ENCODE measurements at places on chromosomes 4 and X.
A peak's percentile ranks its signal among the peaks of the same experiment; 100 is the strongest.

DNA sequence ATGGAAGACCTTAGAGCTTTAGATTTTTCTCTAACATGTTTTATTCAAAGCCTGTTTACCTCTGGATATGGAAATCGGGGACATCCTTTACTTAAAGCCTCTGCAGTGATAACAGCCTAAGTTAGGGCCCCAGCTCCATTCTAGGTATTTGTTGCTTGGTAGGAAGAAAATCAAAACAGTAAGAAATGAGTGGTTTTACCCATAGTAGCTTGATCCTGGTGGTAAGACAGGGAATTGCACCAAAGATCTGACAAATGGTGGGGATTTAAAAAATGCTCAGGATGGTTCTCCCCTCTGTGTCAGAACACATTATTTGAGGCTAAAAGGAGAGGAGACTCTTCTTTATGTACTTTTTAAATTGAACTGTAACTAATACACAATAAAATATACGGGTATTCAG is 52.4 kb downstream of the AFF2 start:
- DNase-seq = no peak

DNA sequence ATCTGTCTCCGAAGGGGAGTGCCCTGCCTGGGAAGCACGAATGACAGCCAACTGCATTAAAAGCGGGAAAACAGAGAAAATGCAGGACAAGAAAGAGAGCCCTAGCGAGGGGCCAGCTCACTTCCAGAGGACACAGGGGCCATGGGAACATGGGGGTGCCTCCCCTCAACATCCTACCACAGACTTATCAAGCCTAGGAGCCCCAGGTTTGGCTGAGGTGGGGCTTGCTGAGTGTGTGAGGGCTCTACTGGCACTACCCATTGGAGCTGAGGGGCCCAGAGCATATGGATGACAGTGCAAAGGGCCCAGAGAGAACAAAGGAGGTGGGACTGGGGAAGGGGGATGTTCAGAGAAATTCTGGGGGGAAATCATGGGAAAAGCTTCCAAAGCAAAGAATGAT is 101.8 kb downstream of the PJA1 start:
- DNase-seq = no peak

- no peak for DNase-seq
Observed at GRCh38 chrX:131306601-131307000, 17.5 kb upstream of the IGSF1 start.

DNA sequence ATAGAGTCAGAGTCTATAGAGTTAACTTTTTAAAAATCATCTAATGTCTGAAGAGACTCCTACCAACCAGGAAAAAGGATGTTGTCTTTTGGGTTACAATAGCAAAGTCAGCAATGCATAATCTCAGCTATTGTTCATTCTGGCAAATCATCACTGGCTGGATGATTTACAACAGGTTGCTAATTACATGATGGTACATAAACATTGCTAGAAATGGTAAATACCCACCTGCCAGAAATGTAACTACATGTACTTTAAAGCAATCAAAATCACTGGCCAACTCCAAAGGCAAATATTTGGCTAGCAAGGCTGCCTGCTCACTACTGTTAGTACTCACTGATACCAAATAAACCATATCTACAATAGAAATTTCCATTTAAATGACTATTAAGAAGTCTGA is 91.1 kb downstream of the PPP3CA start:
- no peak for DNase-seq

DNA sequence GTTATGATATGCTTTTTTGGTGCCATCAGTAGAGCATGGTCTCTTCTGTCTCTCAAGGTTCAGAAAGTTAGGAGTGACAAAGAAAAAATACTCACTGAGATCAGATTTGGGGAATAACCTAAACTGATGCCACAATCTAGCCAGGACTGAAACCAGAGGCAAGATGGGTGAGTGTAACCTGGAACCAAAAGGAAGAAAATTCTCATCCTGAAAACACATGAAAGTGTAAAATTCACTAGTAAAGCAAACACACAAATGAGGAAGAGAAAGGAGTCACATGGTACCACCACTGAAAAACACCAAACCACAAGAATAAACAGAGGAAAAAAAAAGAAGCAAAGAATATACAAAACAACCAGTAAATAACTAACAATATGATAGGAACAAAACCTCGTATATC is 96.4 kb downstream of the ANXA10 start:
- DNase-seq = no peak

GRCh38 chr4:87179751-87180150 is 40.7 kb downstream of the KLHL8 start:
- no peak for DNase-seq

DNA sequence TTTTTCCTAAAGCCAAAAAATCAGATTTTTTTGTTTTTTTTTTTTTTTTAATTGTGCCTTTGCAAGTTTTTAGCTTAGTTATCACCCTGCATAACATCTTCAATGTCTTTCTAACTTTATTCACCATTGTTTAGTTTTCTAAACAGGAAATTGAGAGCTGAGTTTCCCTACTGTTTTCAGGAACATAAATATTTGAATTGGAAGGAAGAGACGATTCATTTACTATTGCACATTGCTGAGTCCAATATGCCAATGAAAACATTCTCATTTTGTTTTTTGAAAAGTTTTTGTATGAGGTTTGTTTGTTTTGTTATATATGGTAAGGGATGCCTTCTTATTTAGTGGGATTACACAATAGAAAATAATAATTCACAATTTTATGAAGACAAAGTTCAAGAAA is 148.4 kb downstream of the ANKRD50 start:
- no peak for DNase-seq

DNA sequence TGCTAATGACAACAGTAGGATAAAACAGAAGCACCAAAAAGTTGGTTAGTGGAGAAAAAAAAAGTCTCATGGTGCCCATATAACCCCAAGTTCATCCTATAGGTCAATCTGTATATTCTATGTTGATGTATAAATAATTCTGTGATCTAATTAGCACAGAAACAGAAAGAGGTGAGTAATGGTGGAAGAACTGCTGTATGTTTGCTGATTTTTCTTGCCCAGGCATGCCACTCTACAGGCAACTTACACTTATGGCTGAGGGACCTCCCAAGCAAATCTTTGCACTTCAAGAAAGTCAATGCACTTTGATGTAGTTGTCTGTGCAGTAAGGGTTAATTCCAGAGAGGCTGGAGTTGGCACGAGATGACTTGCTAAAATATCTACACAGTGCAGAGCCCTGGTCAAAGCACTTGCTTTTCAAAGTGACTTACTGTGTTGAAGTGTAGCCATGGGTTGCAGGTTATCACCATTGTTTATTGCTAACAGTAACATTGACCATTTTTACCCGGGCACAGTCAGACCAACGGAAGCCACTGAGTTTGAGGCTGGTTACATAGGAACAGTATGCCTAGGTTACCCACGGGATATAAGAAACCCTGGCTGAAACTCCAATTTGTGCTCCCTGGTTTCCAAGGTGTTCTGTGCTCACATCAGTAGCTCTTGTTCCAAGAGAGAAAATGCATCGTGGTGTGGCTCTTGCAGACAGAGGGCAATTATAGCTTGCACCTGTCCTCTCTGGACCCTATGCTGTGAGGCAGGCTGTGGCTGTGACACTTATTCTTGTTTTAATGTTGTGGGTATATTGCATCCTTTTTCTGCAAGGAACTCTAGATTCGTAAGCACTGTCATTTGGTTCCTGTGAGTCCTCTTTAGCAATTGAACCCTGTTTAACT is 141.3 kb upstream of the FTHL17 start:
- DNase-seq = no peak

GRCh38 chr4:40937140-40937725 is 187.5 kb downstream of the NSUN7 start:
- no peak for DNase-seq

DNA sequence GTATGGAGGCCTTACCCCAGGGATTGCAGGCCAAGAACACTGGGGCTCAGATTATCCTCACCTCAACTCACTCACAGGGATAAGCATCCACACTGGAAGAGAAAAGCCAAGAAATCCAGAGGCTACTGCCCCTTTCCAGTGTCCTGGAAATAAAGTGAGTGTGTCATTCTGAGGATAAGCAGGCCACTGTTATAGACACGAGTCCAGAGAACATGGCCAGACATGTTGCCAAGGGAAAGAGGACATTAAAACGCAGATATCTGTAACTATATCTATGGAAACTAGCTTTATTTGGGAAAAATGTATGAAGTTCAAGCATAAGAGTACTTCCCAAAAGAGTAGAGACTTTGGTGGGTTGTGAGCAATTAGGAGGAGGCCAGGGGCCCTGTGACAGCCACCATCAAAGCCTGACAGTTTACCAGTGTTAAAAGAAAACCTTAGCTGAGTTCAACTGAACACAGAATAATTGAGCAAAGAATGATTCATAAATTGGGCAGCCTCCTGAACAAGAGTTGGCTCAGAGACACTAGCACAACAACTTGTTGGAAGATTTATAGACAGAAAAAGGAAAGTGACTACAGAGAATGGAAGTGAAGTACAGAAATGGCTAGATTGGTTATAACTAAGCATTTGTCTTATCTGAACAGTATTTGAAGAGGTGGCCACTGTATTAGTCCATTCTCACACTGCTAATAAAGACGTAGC is 1222.2 kb downstream of the STIM2 start:
- no peak for DNase-seq

- peak; percentile 35 for DNase-seq
Observed at GRCh38 chr4:99945718-99946355, 581 bp downstream of the DNAJB14 start.

- no peak for DNase-seq
Observed at GRCh38 chr4:1419708-1420107, 13.5 kb upstream of the NKX1-1 start.

GRCh38 chrX:118116713-118117550 is at the start of gene KLHL13:
KLHL13 (minus strand) TSS chrX:118116810; CDS start chrX:118028473, 88,337 bp downstream.
- peak; percentile 50 for DNase-seq

GRCh38 chr4:31592293-31592692 is 872.1 kb downstream of the PCDH7 start:
- DNase-seq = no peak

DNA sequence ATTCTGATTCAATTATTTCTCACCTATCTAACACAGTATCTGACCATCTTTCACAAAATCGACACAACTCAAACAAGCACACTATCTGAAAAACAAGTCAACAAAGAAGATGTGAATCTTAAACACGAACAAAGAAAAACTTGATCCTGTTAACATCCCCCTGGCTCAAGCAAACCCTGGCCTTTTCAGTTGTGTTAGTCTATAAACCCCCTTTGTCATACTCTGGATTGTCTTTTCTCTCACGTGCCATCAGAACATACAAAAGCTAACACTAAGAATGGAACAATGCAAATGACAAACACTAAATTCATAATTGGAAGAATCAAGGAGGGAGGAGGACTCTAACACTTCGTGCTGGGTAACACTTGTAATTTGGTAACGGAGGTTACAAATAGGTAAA is 168.7 kb downstream of the GASK1B start:
- DNase-seq = no peak

GRCh38 chrX:11791090-11791489 is 33.1 kb downstream of the MSL3 start:
- DNase-seq = no peak

DNA sequence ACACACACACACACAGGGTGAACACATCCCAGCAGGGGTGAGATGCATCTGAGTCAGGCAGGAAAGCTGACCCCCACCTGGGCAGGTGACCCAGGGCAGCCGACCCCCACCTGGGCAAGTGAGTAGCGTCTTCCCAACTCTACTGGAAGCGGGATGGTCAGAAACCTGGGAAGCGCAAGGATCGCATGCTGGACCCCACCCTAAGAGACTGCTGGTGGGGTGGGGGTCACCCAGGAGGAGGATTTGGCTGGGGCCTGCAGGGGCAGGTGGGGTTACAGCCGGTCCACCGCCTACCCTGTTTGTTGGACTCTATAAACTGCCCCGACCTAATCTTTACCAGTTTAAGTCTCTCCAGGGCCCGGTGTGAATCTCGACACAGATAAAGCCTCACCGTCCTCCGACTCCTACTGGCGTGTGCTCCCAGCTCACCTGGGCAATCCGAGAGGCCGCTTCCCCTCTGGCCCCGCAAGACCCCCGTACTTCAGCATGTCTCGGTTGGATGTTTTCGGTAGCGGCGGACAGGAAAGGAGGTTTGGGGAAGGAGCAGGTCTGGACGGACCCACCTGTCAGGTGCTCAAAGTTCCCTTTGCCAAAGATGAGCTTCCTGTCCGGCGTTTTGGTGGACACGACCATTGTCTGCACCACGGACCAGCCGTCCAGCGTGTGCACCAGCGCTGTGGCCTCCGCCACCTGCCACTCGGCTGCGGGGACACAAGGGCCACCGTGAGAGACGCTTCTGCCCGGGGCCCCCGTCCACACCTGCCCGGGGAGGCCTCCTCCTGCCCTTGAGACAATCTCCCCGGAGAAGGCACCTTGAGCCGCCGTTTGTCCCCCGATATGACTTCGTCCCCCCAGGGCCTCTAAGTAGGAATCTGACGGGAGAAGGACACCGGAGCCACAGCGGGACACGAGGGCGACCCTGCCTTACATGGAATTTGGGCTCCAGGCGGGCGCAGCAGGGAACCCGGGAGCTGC is 2.0 kb downstream of the GTPBP6 start:
- no peak for DNase-seq

DNA sequence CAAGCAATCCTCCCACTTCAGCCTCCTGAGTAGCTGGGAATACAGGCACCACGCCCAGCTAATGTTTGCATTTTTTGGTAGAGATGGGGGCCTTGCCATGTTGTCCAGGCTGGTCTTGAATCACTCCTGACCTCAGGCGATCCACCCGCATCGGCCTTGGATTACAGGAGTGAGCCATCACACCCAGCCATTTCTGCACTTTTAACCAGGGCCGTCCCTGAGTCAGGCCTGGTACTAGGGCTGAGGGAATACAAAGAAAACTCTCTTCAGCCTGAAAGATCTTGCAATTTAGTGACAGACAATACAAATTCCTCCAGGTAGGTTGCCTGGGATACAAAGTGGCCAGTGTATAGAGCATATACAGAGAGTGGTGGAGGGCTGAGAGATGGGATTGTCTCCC is 65.8 kb downstream of the BCOR start:
- DNase-seq = no peak

GRCh38 chrX:113274345-113274744 is 433.7 kb upstream of the AMOT start:
- DNase-seq = no peak

DNA sequence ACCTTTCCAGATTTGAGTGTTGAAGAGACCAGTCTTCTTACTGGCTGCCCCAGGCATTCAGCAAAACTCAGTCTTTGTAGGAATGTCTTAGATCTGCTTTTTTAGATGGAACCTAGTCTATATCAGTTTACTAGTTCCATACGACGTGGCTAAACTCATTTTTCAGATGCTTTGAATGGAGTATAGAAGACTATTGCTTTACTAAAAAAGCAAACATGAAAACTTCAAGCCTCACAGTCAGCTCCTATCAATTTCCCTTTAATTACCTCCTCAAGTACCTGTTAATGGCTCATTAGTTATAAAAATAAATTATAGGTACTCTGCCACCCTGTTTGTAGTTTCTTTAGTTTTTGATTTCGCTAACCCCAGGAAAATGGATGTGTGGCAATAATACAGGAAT is 63.0 kb upstream of the STOX2 start:
- DNase-seq = no peak
